Bronchial epithelial cell (primary cell): ENCODE measurements at places on chromosomes 4 and X. TPM values are rescaled to one million over a fixed set of nuclear protein-coding genes. Genes with fewer than 3 reads are reported as not detected.

DNA sequence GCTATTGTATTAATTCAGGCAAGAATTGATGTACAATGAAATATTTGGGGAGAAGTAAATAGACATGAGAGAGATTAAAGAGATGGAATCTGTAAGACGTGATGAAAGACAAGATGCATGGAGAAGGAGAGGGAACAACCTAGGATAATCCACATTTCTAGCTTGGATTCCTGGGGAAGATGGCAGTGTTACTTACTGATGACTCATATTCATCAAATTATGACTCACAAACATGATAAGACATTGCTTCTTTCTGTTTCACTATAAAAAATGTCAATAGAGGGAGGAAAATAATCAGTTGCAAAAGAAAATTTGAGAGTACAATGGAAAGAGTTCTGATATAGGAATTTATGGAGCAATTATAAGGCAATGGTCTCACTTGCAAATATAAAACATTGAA is 104.1 kb upstream of the BMP3 start:
- peak; percentile 63 for DNase-seq

DNA sequence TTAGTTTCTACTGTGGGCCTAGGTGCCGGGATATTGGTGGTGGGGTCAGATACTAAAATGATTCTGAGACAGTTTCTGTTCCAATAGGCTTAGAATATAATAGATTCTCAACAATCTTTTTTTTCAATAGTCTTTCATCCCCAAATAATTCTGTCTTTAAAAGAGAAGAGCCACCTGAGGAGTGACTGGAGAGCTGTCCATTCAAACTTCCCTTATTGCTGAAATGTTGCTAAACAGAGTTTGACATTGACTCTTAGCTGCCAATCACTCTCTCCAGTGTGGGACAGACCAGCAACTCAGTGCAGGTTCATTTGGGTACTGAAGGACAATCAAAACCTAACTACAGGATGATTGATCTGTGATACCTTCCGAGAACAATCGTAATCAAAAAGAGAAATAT is 12.4 kb upstream of the ADH7 start:
- DNase-seq = no peak

Gene IQCM
- not detected in 2 replicates for total RNA-seq

DNA sequence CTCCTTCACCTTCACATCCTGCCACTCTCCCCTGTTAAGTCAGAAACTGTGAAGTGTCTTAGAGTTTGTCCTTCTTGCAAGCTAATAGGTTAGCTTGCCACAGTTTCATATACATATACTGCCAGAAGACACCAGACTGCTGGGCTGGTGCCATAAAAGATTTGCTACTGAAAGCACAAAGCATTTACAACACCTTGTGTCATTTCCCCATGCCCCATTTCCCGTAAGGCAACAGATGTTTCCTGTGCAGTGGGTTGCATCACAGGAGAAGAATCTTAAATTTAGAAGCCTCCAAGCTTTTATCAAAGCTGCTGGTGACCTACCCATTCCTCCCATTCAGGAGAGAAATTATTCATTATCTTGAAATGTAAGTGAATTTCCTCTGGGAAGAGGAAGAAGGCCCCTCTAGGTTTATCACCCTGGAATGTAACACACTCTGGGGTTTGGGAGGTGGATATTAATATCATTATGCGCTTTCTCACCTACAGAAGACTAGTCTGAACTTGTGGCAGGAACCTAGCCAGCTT is 34.5 kb upstream of the RAB33B start:
- DNase-seq = peak; percentile 96

DNA sequence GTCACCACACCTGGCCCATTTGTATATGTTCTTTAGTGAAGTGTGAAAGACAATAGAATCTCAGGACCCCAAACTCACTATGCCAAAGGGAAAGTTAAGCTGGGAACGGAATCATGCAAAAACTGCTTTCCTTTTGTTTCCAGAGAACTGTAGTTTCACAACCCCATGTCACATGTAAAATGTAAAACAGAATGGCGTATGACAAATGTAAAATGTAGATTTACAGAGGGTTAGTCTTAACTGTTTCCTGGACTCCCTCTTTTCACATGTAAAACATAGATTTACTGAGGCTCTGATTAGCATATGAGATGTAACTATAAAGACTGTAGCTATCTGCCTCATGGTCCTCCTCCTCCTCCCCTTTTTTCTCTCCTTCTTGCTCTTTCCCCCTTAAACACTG is 66.3 kb downstream of the ABLIM2 start:
- no peak for DNase-seq
